ENCODE measurements at places on chromosomes 12 and 14.

DNA sequence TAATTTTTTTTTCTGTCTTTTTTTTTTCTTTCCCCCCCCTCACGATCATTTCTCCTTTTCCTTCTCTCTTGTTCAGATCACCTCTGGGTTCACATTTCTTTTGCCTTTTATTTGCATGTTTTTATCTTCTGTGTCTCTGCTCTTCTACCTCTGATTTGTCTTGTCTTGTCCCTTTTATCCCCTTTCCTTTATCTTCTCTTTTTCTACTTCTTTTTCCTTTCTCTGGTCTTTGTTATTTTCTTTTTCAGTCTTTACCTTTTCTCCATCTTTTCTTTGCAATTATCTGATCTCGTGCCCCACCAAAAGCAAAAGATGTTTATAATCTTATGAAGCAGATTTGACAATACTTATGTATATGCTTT lies 77.8 kb upstream of the RAP1B start:
- no peak for DNase-seq

- DNase-seq: no peak
These were observed 228.5 kb downstream of the GLT1D1 start for GRCh38 chr12:129081755-129082250.

DNA sequence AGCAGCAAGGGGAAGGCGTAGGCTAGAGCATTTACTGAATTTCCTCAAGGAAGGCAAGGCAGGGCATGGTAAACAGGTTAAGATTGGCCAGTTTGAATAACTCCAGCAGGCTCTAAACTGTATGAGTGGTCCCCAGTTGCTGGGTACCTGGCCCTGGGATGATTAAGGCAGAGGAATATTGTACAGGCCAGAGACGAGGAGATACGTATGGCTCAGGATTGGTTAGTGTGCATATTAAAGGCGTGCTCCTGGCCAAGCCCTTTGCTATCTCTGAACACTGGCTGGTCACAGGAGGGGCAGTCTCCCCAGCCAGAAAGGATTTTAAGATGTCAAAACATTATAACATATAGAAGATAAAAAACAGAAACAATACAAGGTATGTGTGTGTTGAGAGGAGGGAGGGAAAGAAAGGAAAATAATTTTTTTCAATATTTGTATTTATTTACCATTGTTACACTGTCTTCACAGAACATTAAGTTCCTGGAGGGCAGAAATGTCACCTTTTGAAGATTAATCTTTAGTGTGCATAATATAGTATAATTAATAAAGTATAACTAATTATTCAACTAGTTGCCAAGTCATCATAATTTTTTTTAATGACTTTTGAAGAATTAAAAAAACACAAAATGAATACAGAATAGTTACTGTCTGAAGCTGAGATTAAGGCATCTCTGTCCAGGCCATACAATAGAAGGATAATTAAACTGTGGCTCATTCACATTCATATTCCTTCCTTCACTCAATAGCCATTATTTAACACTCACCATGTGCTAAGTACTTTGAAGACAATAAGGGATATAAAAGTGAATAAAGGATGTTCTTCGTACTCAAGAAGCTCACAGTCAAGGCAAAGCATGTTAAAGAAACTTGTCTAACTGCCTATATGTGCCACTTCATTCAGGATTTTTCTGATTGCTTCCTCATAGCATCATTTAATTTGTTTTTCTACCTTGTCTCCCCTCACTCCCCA lies 41.9 kb downstream of the DCP1B start:
- no peak for DNase-seq

- DNase-seq: no peak
These were observed 44.2 kb downstream of the ARID2 start for GRCh38 chr12:45773747-45774146.

GRCh38 chr12:1799051-1799881 lies 21.1 kb upstream of the LRTM2 start:
- peak; percentile 54 for DNase-seq

GRCh38 chr14:94427016-94427613 lies 25.5 kb downstream of the SERPINA11 start:
- DNase-seq: no peak

DNA sequence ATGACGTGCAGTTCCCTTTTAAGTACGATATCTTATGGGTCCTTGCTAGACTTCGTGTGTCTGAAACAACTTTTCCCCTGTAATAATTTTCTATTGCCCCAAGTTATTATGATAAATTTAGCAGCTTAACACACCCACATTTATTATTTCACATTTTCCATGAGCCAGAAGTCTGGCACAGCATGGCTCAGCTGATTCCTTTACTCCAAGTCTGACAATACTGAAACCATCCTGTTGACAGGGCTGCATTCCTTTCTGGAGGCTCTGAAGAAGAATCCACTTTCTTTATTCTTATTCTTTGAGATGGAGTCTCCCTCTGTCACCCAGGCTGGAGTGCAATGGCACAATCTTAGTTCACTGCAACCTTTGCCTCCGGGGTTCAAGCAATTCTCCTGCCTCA lies 80.9 kb downstream of the DENND5B start:
- DNase-seq: no peak

GRCh38 chr12:7373226-7373625 lies 69.4 kb downstream of the ACSM4 start:
- DNase-seq: no peak

DNA sequence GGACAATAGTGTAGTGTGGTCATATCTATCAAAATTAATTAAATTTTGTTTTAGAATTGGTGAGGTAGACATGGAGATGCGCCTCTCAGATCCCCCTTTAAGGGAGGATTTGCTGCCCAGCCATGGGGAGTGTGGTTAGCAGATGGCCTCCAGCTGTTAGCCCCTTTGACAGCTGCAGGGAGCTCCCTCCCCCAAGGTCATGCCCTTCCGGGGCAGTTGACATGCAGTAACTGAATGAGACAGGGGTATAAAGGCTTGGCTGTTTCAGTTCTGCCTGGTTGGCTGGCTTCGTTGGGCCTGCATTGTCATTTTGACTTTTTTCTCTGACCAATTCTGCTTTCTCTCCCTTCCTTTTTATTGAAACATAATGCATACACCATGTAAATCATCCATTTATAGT lies 291.5 kb upstream of the SRRM4 start:
- DNase-seq: no peak

DNA sequence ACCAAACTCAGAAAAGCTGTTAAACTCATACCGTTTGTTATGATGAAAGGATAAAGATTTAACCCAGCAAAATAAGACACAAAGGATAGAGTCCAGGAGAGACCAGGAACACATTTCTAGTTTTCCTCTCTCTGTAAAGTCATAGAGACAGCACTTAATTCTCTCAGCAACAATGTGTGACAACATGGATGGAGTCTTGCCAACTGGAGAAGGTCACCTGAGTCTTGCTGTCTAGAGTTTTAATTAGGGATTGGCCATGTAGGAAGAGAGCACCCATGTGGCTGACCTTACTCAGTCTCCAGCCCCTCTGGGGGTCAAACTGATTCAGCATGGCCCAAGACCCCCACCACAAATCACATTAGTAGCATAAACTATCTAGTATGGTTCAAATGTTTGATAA lies 151.0 kb upstream of the ATF7IP start:
- no peak for DNase-seq

- no peak for DNase-seq
These were observed 276.6 kb upstream of the NAV3 start for GRCh38 chr12:77553976-77554619.

DNA sequence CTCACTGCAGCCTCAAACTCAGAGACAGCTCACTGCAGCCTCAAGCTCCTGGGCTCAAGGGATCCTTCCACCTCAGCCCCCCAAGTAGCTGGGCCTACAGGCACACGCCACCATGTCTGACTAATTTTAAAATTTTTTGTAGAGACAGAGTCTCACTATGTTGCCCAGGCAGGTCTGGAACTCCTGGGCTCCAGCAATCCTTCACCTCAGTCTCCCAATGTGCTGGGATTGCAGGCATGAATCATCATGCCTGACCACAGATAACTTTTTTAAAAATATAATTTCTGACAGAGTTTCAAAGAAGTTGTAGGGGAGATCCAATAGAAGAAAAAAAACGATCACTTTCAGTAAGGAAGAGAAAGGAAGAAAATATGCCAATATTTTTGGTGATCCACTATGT lies 189.7 kb upstream of the CDKN3 start:
- DNase-seq: no peak

- no peak for DNase-seq
These were observed 35.0 kb upstream of the NAV3 start for GRCh38 chr12:77795699-77796098.

DNA sequence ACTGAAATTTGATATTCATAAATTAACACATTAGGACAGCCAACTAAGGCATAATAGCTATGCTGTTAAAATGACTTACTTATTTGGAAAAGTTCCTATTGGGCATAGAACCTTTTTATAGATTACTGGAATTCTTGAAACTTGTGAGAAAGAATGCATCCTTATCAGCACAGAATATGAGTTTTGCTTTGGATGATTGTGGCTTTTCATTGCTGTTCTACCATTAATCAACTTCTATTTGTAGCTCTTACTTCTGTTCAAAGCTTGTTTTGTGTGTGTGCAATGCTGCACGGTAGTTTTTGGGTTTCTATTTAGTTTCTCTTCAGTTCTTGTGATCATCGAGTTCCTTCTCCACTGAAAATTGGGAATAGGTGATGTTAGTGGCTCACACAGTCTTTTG lies 152.4 kb upstream of the PELI2 start:
- DNase-seq: no peak

- DNase-seq: no peak
These were observed 203.3 kb upstream of the NUDT4 start for GRCh38 chr12:93174473-93174872.

- no peak for DNase-seq
These were observed 109.8 kb upstream of the FUT8 start for GRCh38 chr14:65302571-65303189.

DNA sequence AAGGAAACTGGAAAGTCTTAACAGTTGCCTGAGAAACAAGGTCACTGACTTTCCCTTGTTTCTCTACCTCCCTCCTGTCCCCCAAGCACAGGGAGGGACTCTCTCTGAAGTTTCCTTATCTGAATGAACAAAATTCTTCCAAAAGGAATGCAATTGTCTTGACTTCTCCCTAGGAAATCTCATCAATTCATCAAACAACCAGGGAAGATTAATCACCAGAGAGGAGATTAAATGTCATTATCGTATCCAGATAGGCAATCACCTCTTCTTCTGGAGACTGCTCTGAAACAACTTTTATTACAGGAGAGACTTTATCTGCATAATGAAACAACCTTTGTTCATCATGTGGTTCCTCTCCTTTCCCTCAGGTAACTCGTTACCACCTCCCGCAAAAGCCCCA lies 431.4 kb downstream of the SLC16A7 start:
- no peak for DNase-seq

GRCh38 chr12:86683568-86684304 lies 427.5 kb upstream of the MGAT4C start:
- DNase-seq: peak; percentile 29

- no peak for DNase-seq
These were observed 70.0 kb downstream of the DNAH10 start for GRCh38 chr12:123832052-123832451.

DNA sequence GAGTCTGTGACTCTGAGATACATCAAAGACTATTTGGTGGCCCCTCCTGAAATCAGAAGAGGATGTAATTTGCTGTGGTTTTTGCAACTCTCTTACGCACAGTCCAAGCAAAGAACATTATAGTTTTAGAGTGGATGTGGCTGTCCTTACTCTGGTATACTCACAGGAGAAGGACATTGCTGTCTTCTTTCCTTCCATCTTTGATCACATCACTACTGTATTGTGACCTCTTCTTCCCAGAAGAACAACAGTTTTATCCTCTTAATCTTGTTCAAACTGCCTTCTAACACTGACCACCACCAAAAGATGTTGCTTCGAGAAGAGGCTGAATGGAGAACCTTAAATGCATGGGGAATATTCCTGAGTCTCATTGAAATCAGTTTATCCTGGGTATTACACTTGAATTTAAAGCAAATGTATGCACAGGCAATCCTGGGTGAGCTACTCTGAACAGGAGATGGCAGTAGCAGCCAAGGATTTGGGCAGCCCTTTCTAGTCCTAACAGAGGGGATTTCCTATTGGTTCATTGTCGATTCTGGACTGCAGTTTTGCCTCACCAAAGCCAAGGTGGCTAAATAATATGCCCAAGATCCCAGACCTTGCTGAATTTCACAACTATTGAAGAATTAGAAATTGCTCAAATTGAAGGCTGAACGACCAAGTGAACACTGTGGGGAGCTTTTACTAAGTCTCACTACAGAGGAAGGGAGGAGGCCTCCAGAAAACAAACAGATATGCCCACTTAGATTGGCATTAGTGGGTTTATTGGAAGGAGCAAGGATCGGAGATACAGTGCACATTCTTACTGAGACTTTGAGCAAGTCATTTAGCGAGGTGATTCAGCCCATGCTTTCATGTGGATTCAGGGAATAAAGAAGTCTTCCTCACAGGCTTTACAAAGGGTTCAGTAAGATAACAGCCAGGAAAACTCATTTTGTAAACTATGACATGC lies 282.8 kb downstream of the PAWR start:
- DNase-seq: peak; percentile 73

- peak; percentile 47 for DNase-seq
These were observed 75.4 kb downstream of the BTG1 start for GRCh38 chr12:92070054-92070863.

DNA sequence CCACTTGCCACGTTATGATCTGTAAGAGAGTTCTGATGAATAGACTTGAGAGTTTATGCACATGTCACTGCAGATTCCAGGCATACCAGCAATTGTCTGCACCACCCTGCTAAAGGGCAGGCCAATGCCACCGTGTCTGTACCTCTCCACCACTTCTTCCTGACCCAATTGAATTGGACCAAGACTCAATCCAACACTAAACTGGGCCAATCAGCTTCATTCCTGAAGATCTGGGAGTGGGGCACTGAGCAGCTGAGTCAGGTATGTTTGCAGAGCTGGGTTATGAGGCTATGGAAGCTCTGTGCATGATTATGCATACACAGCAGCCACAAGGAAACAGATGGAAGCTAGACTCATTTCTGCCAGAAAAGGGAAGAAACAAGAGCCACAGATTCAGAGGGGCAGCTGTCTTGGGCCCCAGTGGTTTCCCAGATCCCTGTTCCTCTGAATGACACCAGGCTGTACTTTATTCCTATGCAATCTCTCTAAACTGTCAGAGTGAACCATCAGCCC lies 28.0 kb downstream of the DAO start:
- no peak for DNase-seq

DNA sequence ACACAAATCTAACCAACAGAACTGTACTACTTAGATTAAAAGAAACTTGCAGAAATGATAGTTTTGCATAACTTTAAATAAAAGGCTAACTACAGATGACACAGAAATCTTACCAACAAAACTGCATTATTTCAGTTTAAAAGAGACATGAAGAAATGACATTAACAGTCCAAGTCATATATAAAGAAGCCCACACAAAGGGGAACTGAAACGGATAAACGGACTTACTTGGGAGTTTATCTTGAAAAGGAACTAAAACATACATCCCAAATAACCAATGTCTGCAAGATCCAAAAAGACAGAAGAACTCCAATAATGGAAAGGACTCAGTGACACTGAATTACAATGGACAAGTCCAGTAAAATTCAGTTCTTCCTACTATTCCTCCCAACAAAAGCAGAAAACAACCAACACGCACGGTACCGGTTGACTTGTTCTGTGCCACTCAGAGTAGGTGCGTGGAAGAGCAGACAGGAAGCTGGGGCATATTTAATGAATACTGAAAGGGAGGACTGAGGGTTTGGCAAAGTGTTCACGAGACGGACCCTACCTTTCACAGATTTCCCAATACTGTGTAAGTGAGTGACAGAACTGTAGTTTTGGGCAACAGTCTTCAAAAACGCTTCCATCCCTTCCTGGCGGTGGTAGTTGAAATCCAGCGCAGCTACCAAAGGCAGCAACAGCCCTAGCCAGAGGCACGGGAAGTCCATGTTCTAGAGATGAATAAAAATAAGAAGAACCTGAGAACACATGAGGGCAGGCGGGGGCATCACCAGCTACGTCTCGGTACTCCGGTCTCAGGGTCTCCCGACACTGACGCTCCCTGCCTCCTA lies 627 bp downstream of the CPM start:
- DNase-seq: peak; percentile 81

Measured in DMS53 (cell line).